ENCODE measurements at places on chromosomes 13 and 19. TPM values are rescaled to one million over a fixed set of nuclear protein-coding genes. Genes with fewer than 3 reads are reported as not detected.

Gene FAM124A
- total RNA-seq: 9.9 TPM

Gene LMO7
- 21.1 TPM for total RNA-seq

Gene CCDC8
- total RNA-seq: 0.75 TPM

Gene SULT2A1
- total RNA-seq: not detected

Gene ZBTB45
- total RNA-seq: 21.8 TPM

Gene FUT1
- 5.2 TPM for total RNA-seq

Gene F10
- not detected for total RNA-seq

Gene PSG1
- total RNA-seq: not detected

Gene AMH
- total RNA-seq: 7.5 TPM

Gene CRB3
- total RNA-seq: not detected

Gene TRIM28
- 377 TPM for total RNA-seq

Gene ZNF582
- 2.9 TPM for total RNA-seq

Gene KLK14
- not detected for total RNA-seq

Gene PCDH17
- total RNA-seq: 5.0 TPM

Data from endothelial cell of umbilical vein (primary cell).